WERI-Rb-1 (cell line): ENCODE measurements at places on chromosomes 13 and 19.

GRCh38 chr13:66137384-66137783, 1092.8 kb downstream of the PCDH9 start:
- no peak for DNase-seq

GRCh38 chr19:15250640-15250993, 18.4 kb upstream of the EPHX3 start:
- DNase-seq, result no peak

DNA sequence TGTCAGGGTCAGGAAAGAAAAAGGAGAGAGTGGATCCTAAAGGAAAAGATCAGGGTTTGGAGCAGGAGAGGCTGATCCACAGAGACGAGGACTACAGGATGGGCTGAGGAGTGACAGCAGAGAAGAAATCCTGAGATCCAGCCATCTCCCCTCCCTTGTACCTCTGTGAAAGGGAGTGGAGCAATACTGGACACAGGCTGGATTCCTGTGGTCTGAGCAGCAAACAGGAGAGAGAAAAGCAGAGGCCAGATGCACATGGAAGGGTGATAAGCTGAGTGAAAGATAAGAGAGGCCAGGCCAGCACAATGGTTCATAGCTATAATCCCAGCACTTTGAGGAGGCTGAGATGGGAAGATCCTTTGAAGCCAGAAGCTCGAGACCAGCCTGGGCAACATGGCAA, 472.1 kb upstream of the TSHZ3 start:
- DNase-seq, result no peak

- DNase-seq, result no peak
These were observed 66.7 kb upstream of the MIR17HG start for GRCh38 chr13:91280801-91281200.

DNA sequence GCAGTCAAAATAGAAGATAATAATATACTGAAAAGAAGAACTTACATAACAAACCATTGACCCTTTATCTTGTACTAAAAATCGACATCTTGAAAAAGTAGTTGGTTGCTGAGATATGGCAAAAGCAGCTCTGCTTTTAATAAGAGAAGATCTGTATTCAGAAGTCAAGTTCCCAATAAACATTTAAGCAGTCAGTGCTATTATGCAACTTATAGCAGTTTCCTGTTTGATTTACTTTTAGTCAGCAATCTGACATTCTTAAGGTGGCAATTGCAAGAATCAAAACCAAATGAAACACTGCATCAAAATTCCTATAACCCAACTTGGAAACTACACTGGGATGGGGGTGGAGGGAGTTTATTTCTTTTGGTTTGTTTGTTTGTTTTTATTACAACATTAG, 165.5 kb downstream of the TBC1D4 start:
- no peak for DNase-seq

DNA sequence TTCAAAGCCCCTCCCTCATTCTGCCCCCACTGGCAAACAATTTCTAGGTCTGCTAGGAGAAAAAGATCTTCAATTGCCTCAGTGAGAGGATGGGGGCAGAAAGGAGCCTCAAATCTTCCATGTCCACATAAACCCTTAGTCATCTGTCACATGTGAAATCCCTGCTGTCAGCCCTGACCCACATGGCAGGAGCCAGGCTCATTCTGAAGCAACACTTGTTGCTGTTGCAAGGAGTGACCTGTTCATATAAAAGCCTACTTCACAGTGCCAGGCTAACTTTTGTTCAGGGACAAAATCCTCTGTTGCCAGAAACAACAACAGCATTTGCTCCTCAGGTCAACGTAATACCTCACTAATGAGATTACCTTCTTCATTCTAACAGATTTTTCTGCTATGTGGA, 70.5 kb downstream of the IRS2 start:
- DNase-seq, result peak; percentile 78

- DNase-seq, result peak; percentile 53
These were observed 26.4 kb upstream of the TPTE2 start for GRCh38 chr13:19587635-19588300.

GRCh38 chr13:94483970-94484369, 4.5 kb upstream of the DCT start:
- DNase-seq, result no peak

- DNase-seq, result peak; percentile 67
These were observed 15.2 kb upstream of the TOMM40 start for GRCh38 chr19:44875666-44876451.

GRCh38 chr13:35747594-35747993, 271.1 kb upstream of the MAB21L1 start:
- DNase-seq, result no peak

DNA sequence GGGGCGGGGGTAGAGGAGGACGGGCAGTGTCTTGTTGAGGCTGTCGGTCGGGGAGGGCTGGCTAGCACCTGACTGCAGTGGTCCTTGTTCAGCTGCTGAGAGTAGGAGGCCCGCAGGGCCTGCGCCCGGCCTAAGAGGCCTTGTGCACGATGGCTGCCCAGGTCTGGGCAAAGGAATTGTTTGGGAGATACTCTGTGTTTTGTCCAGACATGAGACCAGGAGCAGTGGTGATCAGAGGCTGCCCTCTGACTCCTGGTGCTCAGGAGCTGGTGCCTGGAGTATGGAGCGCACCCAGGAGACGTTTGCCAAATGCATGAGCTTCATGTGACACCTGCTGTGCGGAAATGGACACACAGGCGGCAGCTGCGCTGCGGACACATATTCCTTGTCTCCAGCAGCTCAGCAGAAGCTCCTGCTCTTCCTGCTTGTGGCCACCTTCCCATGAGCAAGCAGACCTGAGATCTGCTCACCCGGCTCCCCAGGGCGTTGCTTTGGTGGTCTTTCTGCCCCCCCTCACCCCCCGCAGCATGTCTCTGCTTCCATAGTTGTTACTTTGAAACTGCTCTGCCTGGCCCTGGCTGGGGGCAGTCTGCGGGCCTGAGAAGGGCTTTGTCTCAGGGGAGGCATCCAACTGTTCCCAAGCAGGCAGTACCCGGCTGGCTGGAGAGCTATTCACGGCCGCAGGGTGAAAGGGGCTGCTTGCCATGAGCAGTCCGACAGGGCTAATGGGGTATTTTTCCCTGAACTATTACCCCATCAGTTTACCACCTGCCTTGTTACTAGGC, 163.9 kb downstream of the TEX29 start:
- peak; percentile 4 for DNase-seq

DNA sequence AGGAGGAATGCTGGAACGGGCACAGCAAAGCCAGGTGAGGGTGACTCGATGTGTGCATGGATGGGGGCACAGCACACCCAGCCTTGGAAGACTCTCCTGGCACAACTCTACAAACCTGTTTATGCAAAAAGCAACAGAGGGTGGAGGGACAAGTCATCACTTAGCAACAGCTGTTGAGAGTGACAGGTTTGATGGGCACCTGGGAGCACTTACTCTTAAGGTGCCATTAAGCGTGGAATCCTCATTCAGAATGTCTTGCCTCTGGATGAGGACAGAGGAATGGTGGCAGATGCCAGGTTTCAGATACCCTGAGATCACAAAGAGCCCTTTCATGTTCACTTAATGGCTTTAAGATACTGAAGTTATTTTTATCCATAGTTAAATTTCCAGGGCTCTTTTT, 97.0 kb downstream of the DCT start:
- DNase-seq, result no peak

DNA sequence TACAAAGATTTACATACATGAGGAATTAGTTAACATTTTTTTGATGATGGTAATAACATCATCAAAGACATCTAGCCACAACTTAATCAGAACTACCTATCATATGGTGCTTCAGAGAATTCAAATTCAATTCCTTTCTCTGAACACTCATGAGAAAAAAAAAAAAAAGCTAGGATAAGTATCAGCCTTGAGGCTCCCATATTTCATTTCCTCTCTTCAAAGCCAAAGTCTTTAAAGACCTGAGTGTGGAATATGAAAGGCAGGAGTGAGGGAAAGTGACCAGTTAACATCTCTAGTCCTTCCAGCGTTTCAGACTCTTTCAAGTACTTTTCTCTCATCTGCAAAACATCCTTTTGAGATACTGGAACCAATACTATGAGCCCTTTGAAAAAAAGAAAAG, 137.5 kb downstream of the DCLK1 start:
- DNase-seq, result no peak

- DNase-seq, result no peak
These were observed 2724.7 kb downstream of the PCDH9 start for GRCh38 chr13:64505336-64505910.

- no peak for DNase-seq
These were observed 80.9 kb downstream of the SPACA7 start for GRCh38 chr13:112457081-112457480.

GRCh38 chr13:40376867-40377535, 289.4 kb downstream of the FOXO1 start:
- DNase-seq, result no peak

DNA sequence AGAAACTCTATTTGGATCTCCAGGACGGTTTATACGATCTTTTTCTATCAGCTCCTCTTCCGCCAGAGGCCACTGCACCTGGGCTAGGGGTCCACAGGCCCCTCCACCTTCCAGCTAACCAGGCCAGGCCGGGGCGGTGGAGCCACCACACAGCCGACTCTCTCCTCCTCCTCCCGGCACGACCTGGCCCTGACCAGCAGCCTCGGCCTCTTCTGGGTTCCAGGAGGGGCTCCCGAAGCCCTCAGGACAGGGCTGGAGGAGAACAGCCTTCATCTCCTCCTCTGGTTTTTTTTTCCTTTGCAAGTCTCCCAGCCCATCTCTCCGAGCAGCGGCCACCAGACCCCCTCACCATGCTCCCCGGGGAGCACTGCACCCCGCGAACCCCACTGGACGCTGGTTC, 17.1 kb downstream of the DPF1 start:
- DNase-seq, result no peak

GRCh38 chr13:42283574-42283973, 11.6 kb downstream of the AKAP11 start:
- DNase-seq, result no peak

DNA sequence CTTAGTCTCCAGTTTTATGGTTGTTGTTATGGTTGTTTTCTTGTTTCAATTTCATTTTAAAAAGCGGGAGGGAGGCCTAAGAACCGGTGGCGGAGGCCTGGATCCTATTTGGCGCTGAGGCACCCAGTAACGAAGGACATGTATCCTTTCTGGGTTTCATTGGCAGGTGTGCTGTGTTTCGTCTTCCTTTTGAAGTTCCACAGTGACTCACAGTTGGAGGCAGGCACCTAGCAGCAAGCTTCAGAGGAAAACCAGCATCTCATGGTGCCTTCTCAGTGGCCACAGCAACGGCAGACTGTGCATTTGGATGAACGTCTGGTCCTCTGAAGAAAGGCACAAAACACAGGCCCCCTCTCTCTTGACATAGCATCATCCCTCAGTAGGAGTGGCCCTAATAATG, 697.2 kb downstream of the EFNB2 start:
- no peak for DNase-seq

DNA sequence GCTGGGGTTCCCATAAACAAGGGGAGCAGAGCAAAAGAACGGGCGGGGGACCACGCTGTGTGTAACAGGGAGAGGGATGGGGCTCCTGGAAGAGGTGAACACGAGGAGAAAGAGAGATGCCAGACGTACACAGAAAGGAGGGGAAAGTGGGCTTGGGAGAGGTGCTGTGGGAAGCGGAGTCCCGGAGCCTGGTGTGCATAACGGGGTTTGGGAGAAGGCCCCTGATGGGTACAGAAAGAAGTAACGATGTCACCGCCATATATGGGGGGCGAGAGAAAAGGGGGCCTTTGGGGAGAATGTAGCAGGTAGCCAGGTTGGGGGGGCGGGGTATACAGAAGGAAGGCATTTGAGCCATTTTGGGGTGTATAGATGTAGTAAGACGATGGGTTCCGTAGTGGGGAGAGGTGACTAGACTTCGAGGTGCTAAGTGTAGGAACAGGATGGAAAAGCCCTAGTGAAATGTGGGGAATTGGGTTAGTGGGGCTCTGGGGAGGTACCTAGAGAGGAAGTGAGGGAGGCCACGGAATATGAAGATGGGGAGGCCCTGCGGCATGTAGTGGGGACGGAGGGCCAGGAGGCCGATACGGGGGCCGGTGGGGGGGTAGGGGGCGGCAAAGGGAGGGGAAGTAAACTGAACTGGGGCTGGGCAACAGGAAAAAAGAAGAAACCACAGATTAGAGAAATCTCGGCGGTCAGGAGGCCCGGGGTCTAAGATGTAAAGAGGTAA, 787 bp downstream of the ZNF580 start:
- no peak for DNase-seq

DNA sequence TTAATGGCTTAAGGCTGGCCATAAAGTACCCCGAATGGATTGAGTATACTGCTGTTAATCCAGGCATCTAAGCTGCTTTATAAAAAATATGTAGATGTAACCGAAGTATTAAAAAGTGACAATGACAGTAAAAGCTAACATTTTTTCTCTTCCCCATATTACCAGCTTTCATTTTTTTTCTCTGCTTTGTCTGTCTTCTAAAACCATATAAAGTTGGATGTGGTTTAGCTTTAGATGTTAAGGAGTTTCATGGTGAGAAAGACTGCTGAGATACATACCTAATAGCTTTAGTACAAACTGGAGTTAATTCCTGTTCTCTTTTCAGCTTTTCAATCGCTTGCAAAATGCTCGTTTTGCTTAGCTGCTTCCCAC, 838 bp downstream of the AKAP11 start:
- no peak for DNase-seq

DNA sequence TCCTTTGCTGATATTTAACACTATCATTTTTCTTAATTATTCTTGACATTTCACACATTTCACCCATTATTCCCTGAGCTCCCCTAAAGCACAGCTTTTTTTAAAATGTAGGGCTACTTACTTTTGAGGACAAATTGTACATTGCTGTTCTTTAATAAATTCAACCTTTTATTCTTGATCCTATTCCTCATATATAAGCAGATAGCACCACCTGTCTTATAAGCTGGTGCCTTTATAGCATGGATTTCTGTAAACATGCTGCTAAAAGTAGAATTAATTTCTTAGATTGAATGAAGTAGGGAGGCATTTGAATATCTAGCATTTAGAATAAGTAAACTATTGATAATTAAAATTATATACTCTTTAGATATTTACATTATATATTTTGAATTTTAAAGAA, 603.4 kb upstream of the PCDH9 start:
- no peak for DNase-seq

DNA sequence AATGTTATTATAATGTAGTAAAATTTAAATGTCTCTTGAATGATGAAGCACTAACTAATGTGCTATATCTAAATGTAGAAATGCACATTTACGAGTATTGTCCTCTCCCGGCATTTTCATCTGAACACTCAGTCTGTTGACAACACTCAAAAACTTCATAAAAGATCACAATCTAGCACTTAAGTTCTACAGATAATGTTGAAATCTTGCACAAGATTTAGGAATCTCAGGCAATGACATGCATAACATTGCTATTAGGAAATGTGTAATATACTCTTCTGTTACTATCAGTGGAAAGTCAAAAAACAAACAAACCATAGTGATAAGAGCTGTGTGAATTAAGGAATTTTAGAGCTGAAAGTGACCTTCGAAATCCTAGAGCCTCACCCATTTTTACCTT, 37.5 kb upstream of the XPO4 start:
- no peak for DNase-seq

DNA sequence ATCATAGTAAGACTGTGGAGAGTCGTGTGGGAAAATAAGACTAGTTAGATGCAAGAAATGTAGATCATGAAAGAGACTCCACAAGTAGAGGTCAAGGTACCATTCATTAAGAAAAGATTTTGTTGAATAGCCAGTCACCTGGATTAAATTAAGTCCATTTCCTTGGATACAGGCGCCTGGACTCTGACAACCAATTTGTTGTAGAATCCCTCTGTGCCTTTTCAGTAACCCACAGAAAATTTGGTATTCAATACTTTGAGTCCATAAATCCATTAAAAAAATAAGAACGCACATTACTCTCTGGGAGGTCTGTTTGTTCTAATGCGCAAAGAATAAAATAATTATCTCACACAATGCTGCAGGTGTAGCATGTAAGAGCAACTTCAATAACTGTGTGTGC, 469.4 kb downstream of the KLF12 start:
- no peak for DNase-seq

GRCh38 chr13:114112826-114113322, 19.5 kb downstream of the RASA3 start:
- DNase-seq, result peak; percentile 24
